ENCODE measurements at places on chromosomes 2 and 18.
A peak's percentile ranks its signal among the peaks of the same experiment; 100 is the strongest.

- peak; percentile 52 for DNase-seq
Measured at GRCh38 chr2:201406077-201406662, 45.1 kb downstream of the TRAK2 start.

DNA sequence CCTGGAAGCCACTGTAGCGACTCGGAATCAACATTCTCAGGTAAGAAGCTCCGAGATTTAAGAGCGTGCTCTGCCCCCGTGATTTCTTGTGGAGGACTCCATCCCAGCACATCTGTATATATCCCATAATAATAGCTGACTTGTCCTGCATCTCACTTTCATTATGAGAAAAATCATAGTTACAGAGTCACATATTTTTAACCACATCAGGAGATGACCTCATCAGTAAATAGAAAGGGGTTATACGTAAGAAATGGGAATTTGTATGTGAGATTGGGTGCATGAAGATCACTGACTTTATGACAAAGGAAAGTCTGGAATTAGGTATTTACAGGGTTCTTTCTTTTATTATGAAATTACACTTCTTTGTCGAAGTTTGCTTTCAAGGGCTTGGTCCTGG lies 16.4 kb upstream of the TMEM18 start:
- no peak for DNase-seq

DNA sequence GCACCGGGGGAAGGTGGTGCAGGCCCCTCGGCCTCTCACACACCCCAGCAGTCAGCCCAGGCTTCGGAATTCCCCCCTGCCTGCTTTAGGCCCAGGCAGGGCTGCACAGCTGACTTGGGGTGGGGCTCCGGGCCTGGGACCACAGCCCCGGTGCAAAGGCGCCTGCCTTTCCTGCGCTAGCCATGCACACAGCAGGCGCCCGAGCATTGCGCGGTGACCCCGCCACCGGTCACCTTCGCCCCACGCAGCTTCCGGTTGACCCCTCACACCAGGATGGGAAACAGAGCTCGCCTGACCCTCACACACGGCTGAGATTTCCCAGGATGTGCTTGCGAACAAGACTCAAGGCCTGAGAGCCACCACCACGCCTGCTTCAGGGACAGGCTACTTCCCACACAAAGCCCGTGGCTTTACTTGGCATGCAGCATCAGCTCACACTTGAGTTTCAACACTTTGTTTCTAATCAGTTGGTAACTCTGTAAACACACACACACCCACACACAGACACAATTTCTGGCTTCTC lies 46.0 kb downstream of the SLC66A2 start:
- no peak for DNase-seq

- DNase-seq, result no peak
Measured at GRCh38 chr2:2569306-2569705, 238.2 kb upstream of the MYT1L start.

DNA sequence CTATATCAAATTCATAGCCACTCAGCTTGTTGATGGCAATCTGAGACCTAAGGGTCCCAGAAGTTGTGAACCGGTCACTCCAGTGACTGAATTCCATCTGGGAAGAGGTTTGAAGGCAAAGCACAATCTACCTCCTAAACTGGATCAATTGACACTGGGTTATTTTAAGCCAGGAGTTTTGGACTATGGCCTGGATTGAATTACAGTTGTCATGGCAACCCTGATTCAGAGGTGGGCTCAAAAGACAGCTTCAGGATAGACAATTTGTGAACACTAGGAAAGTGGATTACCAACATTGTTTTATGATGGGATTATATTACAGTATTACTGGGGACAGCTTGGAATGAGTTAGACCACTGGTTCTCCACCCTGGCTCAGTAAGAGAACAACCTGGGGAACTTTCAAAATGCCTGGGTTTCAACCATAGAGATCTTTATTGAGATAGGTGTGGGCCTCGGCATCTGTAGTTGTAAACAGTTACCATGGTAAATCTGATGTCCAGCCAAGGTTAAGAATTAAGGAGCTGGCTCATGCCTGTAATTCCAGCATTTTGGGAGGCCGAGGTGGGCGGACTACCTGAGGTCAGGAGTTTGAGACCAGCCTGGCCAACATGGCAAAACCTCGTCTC lies 58.8 kb downstream of the MFSD6 start:
- peak; percentile 55 for DNase-seq

DNA sequence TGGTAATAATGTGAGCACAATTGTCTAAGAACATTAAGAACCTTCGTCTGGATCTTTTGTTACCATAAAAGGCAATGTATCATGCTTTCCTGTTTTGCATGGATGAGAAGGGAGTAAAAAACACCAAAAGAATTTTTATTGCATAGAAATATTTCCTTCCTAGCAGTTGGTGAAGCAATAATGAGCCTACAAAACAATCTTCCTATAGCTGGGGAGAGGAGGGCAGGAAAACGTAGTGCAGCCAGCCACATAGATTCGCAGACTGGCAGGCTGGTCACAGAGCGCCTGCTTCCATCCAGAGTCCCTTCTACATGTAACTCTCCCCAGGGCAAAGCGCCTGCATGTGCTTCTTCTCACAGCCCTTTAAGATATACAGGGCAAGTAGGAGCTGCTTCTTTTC lies 190.4 kb downstream of the BABAM2 start:
- DNase-seq, result no peak

DNA sequence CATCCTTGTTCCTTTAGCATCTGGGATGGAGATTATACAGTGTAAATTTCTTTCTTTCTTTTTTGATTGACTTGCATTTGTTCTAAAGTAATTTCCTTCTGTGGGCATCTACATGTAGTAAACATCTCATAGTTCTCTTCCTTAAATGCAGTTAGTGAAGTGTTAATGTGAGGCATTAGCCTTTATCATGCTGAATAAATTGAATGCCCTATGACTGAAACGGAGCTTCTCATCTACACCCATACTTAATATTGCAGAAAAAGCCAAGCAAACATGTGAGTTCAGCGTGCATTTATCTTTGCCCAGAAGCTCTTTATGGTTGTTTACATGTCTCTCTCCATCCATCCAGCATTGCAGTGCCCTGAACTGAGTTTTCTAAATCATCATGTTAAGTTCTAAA lies 58.3 kb downstream of the LYPD1 start:
- DNase-seq, result no peak

DNA sequence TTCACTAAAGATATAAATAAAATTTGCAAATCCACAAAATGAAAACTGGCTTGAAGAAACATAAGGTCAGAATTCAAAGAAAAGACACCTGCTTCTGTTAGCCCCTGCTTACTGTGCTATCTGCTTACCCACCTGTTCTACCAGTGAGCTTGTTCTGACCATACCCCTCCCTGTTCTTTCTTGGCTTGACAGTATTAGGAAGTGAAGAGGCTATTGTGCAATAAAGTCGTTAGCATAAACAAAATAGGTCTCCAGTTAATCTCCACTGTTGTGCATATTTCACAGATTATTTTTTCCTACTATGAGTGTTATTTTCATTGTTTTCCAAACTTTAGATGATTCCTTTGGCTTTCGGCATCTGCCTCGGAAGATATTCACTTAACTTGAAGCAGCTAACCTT lies 322.1 kb downstream of the CCDC85A start:
- DNase-seq, result no peak

- no peak for DNase-seq
Measured at GRCh38 chr2:131056204-131056931, 36.9 kb downstream of the FAM168B start.

GRCh38 chr2:187504312-187504921 lies 49.8 kb downstream of the TFPI start:
- DNase-seq, result no peak

- no peak for DNase-seq
Measured at GRCh38 chr2:2656115-2657011, 325.3 kb upstream of the MYT1L start.

GRCh38 chr2:212537726-212538304 lies 787 bp downstream of the ERBB4 start:
- DNase-seq, result no peak

DNA sequence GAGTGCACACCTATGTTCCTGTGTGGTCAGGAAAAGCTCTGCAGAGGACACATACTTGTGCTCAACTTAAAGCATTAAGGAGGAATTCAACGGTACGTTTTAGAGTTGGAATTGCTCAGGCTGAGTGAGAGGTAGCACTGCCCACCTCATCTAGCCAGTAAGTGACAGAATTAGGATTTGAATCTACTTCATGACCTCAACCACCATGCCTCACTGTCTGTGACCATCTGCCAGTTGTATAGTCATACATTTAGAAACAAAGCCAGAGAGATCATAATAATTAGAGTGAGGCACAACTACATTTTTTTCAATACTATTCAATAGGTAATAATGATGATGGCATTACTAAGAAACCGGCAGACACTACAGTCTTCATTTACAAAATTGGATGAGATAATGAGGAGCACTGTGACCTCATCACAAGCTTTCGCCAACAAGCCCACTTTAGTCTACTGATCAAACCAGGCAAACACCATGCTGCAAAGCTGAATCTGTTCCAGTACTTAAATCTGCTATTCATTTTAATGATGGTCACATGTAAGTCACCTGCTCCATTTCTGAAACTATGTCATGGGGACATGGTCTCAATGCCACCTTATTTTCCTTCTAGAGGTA lies 1018.4 kb downstream of the TMEM182 start:
- DNase-seq, result no peak

- DNase-seq, result no peak
Measured at GRCh38 chr2:54960164-54960563, 90.1 kb downstream of the RTN4 start.

DNA sequence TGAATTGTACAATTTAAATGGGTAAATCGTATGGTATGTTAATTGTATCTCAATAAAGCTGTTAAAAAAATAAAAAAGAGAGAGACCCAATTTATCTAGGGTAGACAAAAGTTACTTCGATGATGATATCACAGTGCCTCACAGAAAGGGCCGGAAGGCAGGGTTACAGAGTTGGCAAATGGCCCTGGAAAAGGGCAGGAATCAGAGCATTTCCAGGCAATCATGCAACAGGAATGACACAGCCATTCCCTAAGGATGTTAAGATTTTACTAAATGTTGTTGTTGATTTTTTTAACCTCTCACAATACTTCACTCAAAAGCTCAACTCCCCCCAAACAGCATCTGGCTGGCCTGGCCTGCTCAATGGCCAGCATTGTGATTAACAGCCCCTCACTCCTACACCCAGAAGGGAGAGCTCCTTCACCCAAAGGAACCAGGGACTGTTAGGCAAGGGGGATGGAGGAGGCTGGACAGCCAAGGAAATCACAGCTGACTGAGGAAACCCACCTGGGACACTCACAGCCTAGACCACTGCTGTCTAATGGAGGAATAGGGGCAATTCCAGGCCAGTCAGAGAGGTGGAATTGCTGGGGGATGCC lies 7.7 kb upstream of the SP100 start:
- DNase-seq, result no peak

DNA sequence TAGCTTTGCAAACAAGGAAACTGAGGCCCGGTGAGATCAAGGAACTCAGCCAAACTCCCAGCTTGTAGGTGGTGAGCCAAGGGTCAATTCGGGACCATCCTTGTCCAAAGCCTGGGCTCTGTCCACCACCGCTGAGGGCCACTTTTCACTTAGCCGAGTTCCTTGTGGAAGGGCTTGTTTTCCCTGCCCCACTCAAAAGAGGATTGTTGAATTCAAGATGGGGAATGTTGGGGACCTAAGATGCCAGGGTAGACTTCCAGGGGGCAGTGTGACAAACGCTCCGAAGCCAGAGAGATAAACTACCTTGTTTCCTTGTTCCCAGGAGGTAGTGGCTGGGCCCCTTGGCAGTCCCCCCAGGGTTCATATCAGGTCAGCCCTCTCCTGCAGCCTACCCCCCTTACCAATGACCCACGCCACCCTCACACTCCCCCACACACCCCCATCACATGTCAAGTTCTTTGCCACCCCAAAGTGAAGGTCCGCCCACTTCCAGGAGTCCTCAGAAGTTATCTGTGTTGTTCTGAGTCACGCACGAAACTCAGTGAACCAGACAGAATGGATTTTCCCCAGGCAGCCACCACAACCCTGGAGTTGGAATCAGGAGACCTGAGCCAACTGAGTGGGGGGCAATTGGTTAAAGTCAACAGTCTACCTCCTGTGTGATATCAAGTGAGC lies 10.3 kb upstream of the ATOH8 start:
- DNase-seq, result no peak

DNA sequence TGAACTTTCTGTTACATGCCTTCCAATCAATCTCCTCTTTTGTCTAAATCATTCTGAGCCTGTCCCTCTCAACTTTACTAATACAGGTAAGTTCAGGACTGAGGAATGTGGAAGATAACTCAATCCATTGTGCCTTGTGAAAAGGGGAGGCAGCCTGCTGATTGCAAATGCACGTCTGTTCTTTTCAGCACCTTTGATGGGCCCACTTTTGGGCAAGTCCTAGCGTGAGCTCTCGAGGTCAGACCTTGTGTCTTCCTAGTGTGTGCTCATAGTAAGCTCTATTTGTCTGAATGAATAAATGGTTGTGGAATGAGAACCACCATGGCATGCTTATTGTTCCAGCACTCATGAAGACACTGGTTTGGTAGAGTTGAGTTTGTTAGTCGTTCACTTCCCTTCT lies 50.4 kb upstream of the REL start:
- no peak for DNase-seq

DNA sequence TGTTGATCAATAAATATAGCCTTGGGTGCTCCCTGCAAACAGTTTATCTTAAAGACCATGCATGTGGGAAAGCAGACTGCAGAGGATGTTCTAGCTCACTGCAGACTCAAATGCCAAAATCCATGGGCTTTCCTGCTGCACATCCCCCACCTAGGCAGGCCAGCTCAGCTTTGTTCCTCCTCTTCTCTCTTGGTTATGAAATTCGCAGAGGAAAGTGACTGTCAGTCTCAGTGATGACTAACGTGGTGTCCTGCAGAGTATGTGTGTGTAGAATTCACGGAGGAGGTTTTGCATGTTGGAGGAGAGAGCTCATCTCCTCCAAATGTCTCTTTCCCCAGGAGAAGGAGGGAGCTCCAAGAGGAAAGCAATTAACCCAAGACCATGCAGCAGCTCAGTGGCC lies 21.4 kb upstream of the KCNS3 start:
- DNase-seq, result peak; percentile 20

- no peak for DNase-seq
Measured at GRCh38 chr2:96144481-96145035, 682 bp downstream of the DUSP2 start.

DNA sequence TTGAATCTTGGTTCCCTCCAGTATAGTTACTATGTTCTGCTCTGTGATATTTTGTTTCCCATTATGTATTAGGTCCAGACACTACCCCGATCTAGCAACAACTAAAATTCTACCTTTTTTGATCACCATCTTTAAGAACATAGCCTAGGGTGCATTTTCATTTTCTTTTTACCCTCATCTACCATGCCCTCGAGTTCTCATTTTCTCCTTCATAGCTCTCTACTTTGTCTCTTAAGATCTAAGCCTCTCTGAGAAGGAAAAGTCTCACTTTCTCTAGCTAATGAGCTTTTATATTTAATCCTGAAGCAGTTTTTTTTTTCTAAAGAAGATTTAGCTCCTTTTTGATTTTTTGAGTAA lies 1089.4 kb upstream of the SLC39A10 start:
- DNase-seq, result no peak

- no peak for DNase-seq
Measured at GRCh38 chr2:3460156-3460555, 59.2 kb downstream of the ADI1 start.

GRCh38 chr2:207448006-207448405 lies 81.8 kb upstream of the CREB1 start:
- no peak for DNase-seq
